ENCODE measurements at places on chromosomes 13 and 19.

GRCh38 chr13:67147342-67148133, 82.6 kb downstream of the PCDH9 start:
- peak; percentile 41 for DNase-seq

DNA sequence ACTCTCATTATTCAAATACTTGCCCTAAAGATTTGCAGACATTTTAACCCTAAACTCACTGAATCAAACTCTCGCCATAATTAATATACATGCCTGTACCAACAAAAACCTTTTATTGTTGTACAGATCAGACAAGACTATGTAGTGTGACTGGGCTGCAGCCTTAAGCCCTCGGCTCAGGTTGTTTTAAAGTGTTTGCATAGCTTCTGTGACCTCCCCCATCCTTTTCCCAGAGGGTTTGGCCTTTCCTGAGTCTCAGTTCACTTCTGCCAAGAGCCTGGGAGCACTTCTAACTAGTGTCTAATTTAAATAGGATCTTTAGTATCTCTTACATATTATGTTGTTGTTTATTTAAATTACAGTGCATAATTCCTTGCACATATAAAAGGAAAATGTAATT, 158.2 kb downstream of the HS6ST3 start:
- no peak for DNase-seq

DNA sequence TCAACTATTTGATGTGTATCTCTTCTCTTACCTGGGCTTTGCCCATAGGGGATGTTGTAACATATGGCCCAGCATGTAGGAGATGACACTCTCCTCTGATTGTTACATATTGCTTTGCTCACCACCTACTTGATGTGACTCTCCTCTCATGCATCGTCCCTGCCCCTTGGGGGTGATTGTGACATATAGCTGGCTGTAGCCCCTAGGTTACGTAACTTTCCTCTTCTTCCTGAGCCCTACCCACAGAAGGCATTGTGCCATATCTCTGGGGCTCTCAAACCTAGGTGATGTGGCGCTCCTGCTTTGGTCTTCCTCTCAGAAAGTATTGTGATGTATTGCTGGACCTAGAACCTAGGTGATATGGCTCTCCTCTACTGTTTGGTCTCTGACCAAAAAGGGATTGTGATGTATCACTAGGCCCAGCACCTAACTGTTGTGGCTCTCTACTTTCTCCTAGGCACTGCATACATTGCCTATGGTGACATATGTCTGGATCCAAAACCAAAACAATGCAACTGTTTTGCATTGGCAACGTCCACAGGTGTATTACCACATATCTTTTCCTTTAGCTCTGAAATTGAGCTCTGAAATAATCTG, 71.9 kb upstream of the ZNF724 start:
- no peak for DNase-seq

GRCh38 chr13:114222461-114222968, 12.2 kb upstream of the CDC16 start:
- DNase-seq: peak; percentile 21

DNA sequence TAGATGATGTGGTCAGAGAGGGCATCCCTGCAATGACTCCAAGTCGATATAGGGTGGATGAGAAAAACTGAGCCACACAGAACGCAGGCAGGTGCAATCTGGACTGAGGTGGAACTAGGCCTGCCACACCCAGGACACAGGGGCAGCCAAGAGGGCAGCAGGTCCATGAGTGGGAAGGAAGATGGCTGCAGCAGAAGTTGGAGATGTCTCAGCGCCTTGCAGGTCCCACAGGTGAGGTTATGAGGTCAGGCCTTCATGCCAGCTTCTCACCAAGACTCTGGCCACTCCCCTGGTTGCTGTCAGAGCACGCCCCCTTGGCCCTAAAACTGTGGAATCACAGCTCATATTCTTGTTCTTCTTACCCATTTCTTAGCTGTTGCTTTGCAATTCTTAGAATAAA, 147.7 kb upstream of the VSTM2B start:
- DNase-seq: no peak

- no peak for DNase-seq
Measured at GRCh38 chr13:113589961-113590339, 5.4 kb downstream of the TFDP1 start.

All from brain (organoid and tissue), 16 donors.